ENCODE measurements at places on chromosomes 13 and 19.

GRCh38 chr19:10699650-10700335 lies 1.4 kb upstream of the QTRT1 start:
- DNase-seq = no peak

DNA sequence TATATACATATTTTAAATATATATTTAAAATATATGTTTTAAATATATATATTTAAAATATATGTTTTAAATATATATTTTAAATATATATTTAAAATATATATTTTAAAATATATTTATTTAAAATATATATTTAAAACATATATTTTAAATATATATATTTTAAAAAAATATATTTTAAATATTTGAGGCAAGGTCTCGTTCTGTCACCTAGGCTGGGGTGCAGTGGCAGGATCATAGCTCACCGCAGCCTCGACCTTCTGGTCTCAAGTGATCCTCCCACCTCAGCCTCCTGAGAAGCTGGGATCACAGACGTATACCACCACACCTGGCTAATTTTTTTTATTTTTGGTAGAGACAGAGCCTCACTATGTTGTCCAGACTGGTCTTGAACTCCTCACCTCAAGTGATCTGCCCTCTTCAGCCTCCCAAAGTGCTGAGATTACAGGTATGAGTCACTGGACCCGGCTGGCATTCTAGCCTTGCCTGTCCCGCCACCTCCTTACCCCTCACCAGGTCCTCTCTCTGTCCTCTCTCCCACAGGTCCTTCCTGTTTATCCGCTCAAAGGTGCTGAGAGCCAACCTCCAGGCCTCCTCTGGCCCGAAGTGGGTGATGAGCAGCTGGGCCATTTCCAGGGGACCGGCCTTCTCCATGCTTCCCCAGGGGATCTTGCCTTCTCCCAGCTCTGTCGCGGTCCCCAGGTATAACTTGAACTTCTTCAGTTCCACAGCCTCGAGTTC lies 564 bp downstream of the NLRP12 start:
- no peak for DNase-seq

DNA sequence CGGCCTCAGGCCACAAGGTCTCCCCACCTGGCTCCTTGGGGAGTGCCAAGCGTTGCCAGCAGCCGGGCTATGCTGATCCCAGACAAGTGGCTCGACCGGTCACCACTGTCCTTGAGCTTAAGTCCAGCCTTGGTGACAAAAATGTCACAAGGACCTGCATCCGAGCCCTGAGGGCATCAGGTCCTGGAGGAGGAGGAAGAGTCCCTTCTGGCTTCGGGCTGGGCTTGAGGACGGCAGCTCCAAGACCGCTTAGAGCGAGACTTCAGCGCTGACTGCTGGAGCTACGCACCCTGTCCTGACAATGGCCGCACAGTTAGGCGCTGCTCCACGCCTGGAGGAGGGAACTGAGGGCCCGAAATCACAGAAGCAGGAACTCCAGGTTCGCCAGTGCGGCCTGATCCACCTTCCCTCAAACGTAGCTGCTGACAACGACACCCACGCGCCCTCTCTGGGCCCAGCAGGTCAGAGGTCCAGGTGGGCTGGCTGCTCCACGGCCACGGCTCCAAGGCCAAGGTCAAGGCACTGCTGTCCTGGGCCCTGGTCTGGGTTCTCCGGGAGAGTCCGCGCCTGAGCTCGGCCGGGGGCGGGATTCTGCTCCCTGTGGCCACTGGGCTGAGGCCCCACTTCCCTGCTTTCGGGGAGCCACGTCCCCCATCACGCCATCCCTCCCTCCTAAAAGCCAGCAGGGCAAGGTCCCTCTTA lies 7.0 kb downstream of the SBNO2 start:
- DNase-seq = no peak

DNA sequence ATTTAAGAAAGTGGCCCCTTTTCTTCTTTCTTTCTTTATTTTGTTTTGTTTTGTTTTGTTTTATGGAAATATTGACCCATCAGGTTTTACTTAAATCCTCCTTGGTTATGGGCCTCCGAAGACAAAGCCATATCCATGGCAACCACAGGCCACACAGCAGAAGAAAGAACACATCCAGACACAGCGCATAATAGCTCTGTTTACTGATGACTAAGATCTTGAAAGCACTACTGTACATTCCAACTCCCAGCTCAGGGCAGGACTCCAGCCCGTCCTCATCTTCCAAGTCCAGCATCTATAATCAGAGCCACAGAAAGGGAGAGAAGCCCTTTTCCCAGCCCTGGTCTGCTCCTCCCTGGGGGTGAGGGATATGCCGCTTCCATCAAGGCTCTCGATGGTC lies 84.3 kb downstream of the NUFIP1 start:
- DNase-seq = no peak

- DNase-seq = no peak
These were observed 41.4 kb upstream of the LDLR start for GRCh38 chr19:11047866-11048265.

GRCh38 chr13:44786756-44787155 lies 202.5 kb downstream of the NUFIP1 start:
- no peak for DNase-seq

DNA sequence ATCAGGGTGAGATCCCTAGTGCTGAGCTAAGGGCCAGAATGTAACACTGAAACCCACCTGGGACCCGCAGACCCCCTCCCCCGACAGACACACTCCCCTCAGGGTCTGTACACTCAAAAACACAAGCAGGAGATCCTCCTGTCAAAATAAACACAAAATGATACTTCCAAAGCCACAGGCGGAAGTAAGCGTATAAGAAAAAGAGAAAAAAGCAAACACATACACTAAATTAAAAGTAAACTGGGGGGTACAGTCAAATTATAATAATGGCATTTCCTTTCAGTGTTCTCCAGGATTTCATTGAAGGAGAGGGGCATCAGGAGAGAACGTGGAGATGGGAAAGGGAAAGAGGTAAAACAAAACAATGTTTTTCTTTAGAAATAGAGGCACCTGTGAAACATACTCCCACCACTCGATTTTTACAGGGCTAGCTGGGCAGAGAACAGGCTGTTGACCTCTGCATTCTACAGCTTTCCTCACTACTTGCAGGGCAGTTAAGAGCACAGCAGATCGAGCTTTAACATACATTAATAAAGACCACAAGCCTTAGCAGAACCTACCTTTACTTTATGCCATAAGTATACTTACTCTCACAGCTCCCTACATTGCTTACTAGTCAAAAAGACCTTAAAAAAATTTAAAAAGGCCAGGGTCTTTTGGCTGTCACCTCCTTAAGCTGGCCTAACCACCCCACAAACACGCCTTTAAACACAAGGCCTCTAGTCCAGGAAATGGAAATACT lies 5.3 kb downstream of the ZIC5 start:
- no peak for DNase-seq

- no peak for DNase-seq
These were observed 140.5 kb downstream of the KLF12 start for GRCh38 chr13:73993661-73994060.

DNA sequence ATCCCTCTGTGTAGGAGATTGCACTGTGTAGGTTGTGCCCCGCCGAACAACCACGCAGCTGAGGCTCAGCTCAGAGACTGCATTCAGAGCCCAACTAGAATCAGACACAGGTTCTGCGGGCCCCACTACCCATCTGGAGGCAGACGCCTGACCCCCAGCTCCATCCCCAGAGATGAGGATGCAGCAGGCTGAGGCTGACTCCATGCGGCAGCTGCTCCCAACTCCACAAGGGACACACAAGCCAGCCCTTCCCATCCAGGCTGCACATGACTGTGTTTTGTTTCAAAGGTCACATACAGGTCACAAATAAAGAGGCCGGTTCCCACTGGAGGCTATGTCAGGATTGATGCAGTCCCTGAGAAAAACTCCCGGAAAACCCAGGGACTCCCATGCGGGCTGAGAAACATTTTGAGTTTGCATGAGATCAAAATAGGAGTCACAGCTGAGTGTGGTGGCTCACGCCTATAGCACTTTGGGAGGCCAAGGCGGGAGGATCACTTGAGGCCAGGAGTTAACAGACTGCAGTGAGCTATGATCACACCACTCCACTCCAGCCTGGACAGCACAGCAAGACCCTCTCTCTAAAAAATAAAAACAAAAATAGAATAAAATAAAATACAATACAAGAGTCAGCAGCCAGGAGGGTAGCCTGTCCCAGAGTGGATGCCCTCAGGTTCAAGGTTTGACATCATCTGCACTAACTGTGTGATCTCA lies 14.0 kb downstream of the ELL start:
- no peak for DNase-seq

GRCh38 chr19:11540645-11541044 lies 2.0 kb downstream of the CNN1 start:
- no peak for DNase-seq

GRCh38 chr13:111506621-111507020 lies 186.2 kb downstream of the TEX29 start:
- no peak for DNase-seq

Measured in iPS DF 19.7 (cell line).